HL-60 (cell line): ENCODE measurements at places on chromosomes 12 and 14.

DNA sequence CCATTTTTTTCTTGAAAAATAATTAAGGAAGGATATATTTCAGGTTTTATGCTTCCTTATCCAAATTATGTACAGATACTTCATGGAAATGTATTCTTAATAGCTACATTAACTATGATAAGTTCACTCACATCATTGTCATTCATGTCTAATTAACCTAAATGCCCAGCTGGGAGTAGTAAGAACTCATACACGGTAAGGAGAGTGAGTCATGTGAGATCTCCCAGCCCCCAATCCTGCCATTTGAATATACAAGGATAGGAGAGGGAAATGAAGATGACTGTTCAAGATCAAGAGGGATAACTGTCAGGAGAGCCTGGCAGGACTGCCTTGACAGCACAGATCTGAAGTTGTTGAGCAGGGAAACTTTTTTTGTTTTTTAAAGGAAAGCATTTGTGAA, 343.4 kb upstream of the USP15 start:
- DNase-seq, result no peak

GRCh38 chr14:69701857-69702256, 65.1 kb upstream of the SRSF5 start:
- peak; percentile 30 for DNase-seq

DNA sequence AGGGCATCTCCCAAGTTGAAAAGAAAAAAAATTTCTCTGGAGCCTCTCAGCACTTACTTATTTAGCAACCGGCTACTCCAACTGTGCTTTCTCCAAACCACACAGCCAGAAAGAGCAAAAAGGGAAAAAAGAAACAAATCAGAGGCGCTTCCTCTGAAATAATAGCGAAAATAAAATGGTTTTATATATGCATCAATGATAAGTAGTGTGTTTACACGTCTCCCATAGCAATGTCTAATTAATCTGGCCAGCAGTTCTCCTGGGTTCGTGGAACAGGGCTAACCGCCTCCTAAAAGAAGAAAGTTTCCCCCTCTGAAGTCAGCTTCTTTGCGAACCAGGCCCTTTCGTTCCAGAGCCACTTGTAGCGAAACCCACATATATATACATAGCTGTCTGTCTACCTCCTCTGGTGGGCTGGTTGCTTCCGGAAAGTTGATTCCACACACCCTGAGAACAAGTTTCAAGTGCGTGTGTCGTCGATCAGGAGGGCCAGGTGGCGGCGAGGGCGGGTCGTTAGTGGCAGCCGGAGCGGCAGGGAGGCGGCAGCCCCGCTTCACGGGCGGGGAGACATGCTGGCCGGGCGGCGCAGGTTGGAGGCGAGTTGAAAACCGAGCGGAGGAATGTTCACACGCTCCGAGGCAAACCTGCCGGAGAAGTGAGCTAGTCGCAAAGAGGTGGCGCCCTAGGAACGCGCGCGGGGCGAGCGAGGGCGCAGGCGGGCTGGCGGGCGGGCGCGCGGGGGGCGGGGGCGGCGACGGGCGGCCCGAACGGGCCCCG, 2.7 kb downstream of the PTHLH start:
- DNase-seq, result peak; percentile 41

DNA sequence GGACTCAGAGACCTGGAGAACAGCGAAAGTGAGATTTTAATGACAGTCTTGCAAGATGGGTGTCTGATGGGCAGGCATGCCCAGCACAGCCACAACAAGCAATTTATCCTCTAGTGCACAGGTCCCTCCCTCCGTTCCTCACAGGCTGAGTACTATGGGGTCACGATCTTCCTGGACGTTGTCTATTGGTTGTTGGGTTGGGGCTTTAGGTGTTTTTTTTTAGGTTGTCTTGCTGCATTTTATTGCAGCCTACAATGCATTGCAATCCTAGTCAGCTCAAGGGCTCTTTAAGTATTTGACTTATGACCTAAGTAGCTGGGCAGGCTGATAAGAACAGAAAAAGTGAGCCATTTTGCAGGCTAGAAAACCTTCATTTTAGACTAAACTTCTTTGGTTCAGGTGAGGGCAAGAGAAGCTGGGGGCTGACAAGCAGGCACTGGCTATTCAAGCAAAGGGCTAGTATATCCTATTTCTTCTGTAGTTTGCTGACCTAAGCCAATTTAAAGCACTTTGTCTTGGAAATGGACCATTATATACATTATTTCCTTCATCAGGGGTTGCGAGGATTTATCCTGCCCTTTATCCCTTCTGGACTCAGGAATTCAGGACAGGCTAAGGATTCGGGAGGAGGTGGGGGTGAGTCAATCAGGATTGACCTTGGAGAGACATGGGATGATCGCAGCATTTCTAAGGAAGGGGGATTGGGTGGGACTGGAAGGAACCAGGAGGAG, 6.0 kb downstream of the KRT7 start:
- DNase-seq, result no peak

DNA sequence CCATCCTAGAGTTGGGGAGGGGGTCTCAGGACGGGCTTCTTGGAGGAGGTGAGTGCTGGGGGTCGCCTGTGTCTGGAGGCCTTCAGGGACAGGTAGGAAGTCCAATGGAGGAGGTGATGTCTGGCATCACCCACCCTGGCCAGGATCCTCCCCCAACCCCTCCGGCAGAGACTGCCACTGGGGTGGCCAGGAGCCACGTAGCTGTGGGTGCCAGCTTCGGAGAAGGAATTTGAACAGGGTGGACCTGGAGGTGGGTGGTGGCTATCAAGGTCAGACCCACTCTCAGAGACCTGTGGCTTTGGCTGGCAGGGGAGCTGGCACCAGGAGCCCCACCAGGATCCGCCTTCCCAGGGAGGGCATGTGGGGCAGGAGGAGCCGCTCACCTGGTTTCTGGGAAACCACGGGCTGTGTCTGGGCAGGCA, 9.1 kb downstream of the CEP170B start:
- DNase-seq, result no peak

DNA sequence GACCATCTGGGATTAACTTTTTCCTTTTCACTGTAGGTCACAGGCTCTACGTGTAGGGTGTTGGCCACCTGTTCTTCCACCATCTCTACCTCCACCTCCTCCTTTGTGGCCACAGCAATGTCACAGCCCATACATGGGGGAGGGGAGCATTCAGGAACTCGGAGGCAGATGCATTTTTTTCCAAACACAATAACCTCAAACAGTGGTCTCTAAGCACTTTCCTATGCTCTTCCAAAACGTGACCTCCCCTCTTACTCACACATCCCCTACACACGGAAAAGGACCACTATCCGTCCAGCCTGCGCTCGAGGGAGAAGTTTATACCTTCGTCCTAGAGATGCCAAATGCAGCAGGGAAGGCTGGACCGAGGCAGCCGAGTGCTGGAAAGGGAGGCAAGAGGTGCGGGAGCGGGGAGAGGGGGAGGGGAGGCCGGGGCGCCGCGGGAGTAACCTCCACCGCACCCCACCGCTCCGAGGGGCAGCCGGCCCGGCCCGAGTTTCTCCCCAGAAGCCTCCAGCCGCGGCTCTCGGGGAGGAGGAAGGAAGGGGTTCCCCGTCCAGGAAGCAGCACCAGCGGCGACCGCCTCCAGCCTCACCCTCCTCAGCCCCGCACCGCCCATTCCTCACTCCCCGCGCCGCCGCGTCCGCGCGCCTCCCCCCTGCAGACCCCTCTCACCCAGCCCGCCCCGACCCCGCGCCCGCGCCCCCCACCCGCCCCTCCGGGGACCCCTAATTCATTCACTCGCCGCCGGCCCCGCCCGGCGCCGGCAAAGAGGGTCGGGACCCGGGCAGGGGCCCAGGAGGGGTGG, 594 bp downstream of the KRAS start:
- DNase-seq, result no peak

DNA sequence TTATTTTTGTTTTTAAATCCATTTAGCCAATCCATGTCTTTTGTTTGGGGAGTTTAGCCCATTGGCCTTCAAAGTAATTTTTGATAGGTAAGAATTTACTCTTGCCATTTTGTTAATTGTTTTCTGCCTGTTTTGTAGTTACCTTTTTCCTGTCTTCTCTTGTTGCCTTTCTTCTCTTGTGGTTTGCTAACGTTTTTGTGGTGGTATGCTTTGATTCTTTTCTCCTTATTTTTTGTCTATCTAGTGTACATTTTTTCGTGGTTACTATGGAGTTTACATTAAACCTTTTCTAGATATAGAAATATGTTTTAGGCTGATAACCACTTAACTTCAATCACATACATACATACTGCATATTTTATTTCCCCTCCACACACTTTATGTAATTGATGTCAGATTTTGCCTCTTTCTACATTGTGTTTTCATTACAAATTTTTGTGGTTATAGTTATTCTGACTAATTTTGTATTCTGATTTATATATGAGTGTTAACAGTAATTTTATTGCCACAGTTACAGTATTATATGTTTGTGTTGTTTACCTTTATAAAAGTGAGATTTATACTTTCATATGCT, 19.2 kb upstream of the PPP1R12A start:
- DNase-seq, result no peak

DNA sequence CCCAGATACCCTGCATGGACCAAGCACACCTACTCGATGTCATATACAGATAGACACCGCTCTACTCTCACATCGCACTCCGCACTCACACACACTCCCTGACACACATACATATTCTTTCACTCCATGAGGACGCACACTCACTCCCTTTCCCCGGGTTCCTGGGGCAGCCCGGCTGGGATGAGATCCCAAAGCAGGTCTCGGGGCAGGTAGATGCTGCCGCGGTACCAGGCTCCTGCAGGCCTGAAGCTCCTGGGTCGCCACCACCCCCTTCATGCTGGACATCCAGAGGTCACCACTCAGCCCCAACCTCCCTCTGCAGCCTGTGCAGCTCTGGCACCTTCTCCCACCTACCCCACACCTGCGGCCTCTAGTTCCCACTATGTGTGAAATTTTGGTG, 2.3 kb downstream of the C1QL4 start:
- no peak for DNase-seq

- DNase-seq, result no peak
These were observed 149.3 kb downstream of the CALM1 start for GRCh38 chr14:90545966-90546751.

- peak; percentile 14 for DNase-seq
These were observed 40.0 kb upstream of the SRSF5 start for GRCh38 chr14:69726761-69727511.

GRCh38 chr12:10636611-10637010, 23.2 kb upstream of the MAGOHB start:
- no peak for DNase-seq

DNA sequence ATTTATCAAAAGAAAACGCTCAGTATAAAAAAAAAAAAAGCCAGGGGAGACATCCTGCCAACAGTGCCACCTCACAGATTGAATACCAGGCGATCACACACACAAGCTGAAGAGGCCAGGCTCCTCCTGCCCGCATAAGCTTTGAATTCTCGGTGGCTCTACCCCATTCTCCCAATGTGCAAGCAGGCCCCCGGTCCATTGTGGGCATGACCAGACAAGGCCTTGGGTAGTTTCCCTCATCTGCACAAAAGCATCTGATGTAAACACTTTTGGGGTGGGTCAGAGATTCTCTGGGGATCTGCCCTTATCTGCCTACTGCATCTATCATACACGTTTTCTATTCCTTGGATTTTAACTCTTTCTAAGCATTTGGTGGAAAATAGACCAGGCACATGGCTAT, 16.2 kb downstream of the KLRF2 start:
- DNase-seq, result no peak

- DNase-seq, result no peak
These were observed 153.9 kb downstream of the CHST11 start for GRCh38 chr12:104610513-104611235.

- DNase-seq, result no peak
These were observed 211.7 kb upstream of the PRICKLE1 start for GRCh38 chr12:42801271-42801670.

- DNase-seq, result no peak
These were observed 64.5 kb upstream of the SSTR1 start for GRCh38 chr14:38143170-38143569.

DNA sequence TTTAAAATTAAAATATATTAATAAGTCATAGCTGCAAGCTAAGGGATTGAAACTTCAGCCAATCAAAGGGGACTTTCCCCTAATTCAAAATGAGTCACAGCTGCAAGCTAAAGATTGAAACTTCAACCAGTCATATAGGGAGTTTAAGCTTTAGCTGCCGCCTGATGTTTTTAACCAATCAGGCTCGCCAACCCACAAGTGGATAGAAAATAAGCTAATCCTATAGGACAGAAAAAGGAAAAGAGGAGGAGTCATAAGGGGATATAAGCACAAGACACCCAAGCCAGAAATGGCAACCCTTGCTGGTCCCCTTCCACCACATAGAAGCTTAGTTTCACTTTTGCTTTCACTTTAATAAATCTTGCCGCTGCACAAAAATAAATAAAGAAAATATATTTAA, 1154.6 kb downstream of the GALC start:
- no peak for DNase-seq

DNA sequence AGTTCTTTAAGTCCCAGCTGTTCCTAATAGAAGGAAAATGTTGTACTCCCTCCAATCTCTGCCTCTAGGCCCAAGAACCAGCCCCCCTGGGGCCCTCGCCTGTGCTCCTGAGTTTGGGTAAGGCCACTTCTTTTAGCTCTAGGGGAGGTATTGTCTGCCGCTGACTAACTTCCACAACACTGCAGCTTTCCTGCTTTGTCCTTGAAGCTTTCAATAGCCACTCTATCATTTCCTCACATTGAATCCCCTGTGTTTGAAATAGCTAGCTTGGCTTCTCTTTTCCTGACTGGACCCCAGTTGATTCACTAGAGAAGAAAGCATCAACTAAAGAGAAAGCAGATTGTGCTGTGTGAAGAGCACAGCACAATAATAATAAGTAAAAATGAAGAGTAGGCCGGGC, 28.8 kb downstream of the KRT80 start:
- no peak for DNase-seq

DNA sequence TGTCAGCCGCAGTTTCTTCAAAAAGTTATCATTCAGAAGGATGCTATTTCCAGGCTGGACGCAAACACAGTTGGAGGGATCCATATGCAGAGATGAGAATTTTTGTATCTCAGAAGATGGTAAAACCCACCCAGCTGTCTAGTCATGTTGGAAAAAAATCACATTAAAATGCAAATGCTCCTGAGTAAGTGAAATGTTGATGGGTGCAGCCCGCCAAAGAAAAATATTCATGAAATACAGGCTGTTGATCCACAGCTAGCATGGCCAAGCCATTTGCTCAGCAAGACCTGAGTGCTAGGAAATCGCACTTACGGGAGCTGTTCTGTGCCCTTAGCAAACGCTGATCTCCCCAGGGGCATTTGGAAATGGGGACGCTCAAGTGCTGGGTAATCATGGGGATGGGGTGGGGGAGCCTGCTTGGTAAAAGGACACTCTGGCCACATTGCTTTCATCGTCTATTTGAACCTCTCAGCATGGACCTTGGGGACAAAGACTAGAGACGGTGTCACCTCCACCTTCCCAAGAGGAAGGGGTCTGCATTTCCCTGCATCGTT, 25.7 kb downstream of the TUNAR start:
- DNase-seq, result no peak

- DNase-seq, result no peak
These were observed 51.8 kb downstream of the SLC38A2 start for GRCh38 chr12:46320731-46321130.
